ENCODE measurements at places on chromosomes 11 and 22. TPM values are rescaled to one million over a fixed set of nuclear protein-coding genes. Genes with fewer than 3 reads are reported as not detected.

GAB4 gene
- polyA plus RNA-seq, result not detected

WNT11 gene
- polyA plus RNA-seq, result 0.87 TPM

OR8D1 gene
- not detected for polyA plus RNA-seq

SLC5A12 gene
- polyA plus RNA-seq, result not detected
